ENCODE measurements at places on chromosomes 6 and 20.

DNA sequence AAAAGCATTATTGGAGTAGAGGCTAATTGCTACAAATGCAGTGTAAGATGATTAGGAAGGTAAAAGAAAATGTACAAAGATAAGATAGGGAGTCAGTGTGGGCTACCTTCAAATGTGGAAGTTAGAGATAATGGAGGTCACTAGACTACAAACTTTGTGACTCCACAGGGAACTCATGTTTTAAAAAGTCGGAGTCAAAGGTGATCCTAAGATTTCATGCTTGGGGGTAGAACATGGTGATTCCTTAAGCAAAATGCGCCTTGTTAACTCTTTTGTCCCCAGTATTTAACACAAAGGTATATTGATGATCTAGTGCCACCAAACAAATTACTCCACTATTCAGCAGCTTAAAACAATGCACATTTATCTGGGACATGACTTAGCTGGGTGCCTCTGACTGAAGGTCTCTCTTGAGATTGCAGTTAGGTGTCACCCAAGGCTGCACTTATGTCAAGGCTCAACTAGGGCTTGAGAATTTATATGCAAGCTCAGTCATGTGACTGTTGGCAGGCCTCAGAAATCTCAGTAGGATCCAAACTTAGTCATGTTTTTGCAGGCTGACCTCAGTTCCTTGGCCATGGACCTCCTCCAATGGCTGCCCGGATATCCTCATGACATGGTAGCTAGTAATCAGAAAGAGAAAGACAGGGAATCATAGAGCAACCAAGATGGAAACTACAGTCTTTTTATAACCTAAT, 11.4 kb upstream of the SNX9 start:
- no peak for DNase-seq

GRCh38 chr6:170279977-170280688, 10.7 kb downstream of the DLL1 start:
- DNase-seq = no peak

DNA sequence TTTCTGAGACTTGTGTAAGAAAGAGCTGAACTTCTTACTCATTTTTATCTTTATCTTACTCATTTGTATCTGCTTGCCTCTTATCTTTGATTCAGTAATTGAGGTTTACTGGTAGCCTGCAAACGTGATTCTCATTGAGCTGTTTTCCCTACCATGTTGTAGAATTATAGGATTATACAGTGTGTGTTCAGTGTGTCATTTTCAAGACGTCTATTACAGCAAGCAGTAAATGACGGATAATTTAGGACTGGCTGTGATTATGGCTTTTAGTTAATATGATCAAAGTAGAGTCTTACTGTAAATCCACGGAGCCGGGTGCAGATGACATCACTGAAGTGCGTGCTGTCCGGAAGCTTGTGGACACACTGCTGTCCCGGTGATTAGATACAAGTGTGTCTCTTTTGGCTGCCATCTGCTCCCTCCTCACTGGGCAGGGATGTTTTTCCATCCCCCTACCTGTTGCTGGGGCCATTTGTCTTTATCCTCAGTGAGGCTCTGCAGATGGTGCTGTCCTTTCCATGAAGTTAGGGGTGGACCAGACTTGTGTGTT, 6.0 kb downstream of the NELFCD start:
- DNase-seq = no peak

DNA sequence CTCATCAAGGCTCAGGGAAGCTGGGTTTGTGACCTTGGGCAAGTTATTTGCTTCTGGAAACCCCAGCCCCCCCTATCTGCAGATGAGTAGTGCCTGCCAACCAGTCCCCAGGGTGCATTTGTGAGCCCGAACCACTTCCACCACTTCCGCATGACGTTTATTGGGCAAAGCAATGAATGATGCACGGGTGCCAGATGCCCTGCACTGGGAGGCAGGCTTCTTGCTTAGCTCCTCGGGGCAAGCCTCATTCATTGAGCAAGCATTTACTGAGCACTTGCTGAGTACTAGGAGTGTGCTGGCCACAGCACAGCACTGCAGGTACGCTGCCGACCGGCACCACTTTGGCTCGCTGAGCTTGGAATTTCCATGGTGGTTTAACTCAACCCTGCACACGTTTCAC, 60.2 kb downstream of the GNAS-AS1 start:
- no peak for DNase-seq

DNA sequence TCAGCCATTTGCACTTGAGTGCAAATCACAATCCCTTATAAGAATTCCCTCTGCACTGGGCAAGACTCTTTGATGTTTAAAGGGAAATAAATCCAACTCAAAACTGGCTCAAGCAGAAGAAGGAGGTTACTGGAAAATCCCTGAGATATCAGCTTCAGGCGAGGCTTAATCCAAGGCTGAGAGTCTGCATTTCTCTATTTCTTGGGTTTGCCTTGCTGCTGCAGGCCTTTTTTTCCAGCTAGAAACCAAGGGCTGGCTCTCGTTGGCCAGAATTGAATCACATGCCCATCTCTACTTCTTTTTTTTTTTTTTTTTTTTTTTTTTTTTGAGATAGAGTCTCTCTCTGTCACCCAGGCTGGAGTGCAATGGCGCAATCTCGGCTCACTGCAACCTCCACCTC, 11.7 kb downstream of the HCK start:
- DNase-seq = no peak

DNA sequence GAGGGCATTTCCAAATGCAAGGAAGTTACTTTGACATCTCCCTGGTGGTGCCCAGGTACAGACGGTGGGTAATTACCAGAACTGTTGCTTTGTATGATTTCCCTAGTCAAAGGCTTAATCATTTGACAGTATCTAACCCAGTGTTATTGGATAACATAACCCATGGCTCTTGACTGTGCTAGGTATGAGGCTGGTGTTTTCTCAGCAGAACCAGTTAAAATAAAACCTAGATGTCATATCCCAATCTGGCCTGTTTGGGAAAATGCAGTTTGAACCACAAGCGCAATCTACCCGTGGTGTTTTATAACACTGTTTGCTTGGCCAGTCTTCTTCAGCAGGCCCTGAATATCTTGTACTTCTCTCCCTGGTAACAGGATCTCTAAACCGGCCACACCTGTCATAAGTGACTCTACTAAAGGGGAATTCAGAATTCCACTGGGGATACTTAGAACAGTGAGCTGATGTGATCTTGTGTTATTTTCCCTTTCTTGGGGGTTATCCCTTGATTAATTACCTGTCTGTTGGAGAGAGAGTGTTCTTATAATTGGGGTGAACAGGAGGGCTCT, 32.8 kb downstream of the PPP1R14C start:
- no peak for DNase-seq

DNA sequence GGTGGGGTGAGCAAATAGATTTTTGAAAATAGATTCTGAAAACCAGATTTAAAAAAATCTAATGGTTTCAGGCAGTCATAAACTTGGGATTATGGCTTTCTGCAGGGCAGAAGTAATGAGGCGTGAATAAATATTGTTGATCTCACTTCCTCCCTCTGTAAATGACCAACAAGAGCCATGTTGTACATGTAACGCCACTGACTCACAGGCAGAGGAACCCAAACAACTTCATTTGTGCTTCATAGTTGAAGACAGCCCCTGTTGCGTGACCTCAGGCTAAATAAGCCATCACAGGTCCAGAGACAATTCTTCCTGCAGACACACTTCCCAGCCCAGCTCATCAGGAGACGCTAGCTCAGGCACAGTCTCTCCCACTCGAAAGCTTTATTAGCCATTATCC, 59.1 kb upstream of the F13A1 start:
- no peak for DNase-seq

- no peak for DNase-seq
Observed at GRCh38 chr6:12384357-12384912, 94.3 kb downstream of the EDN1 start.

GRCh38 chr6:110185879-110186278, 5.7 kb downstream of the CDC40 start:
- DNase-seq = no peak

GRCh38 chr6:149325648-149326236, 8.2 kb downstream of the TAB2 start:
- no peak for DNase-seq

- no peak for DNase-seq
Observed at GRCh38 chr20:16955971-16956370, 207.8 kb downstream of the OTOR start.

GRCh38 chr20:32017711-32018251, 7.5 kb downstream of the CCM2L start:
- DNase-seq = no peak

- no peak for DNase-seq
Observed at GRCh38 chr6:71226151-71226550, 62.5 kb upstream of the OGFRL1 start.

DNA sequence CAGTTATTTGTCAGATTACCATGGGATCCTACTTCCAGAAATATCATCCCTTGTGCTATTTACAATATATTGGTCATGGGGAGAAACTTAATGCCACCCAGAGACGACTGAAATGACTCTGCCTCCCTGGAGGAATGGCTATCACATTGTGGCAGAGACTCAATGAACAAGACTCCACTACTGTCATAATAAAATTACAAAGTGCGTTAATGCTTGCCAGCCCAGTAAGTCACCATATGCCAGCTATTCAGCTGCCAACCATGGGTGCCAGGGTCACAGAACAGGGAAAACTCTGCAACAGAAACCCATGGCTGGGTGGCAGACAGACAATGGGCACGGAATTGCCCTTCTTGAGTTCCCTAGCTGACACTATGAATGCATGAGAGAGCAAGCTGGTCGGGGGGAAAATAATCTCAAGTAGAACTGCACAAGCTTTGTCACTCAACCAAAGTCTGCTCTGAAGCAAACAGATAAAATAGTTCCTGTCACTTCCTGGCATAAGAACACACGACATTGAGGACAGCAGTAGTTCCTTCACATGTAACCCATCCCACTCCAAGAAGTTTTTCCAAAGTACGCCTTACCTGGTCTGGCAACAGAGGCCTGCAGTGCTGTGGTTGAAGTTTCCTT, 32.1 kb downstream of the TP53INP2 start:
- DNase-seq = no peak

DNA sequence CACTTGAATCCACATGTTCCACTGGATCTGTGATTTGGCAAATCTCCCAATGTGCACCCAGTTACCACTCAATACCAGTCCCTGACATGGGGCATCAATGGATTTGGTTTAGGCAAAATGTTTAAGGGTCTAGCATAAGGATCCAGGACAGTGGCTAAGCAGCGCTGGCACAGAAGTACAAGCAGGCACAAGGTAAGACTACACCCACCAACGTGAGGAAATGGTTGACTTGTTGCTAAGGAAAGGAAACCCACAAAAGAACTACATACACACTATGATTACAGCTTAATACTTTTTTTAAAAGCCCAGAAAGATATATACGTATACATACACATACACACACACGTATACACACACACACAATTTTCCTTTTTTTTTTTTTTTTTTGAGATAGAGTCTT, 79.0 kb downstream of the DNAAF9 start:
- no peak for DNase-seq

- no peak for DNase-seq
Observed at GRCh38 chr6:133889557-133890403, 867 bp downstream of the TCF21 start.

GRCh38 chr6:125251516-125252220, 50.1 kb downstream of the HDDC2 start:
- DNase-seq = no peak

DNA sequence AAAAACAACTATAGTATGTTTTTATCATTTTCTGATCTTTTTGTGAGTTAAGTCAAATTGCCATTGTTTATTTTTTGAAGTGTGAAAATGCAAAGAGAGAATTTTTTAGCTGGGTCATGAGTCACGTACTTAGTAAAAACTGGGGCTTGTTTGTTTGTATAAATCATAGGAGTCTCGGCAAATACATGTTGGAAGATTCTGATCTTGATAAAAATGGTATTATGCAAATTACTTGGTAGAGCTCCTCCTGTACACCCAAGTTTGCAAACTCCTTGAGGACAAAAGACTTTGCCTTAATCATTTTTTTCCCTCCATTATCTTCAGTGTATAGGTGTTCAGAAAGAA, 25.8 kb downstream of the TBPL1 start:
- DNase-seq = no peak

DNA sequence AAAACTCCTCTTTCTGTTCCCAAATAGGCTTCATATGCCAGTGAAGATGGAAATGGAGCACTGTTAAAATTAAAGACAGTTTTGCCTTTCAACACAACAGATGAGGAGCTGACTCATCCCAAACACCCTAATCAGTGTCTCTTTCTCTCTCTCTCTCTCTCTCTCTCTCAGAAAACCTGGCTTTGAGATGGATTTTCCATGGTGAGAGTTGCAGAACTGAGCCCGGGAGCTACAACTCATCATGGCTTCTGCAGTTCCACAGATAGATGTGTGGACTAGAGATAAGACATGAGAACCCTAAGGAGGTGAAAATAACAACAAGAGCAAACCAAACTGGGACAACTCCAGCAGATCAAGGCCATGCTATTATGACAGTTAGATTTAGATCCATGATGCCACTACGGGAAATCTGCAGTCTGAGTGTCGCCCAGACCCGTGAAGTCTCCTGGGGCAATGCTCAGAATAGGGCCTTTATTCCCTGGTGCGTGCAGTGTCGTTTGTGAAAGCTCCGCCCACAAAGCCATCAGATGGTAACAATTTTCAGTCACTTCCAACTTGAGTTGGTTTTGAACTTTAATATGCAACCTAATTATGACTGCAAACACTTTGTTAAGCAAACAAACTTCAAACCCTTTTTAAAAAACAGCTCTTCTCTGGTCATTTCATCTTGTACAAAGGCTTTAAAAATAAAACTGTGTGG, 338.2 kb upstream of the PREP start:
- no peak for DNase-seq

GRCh38 chr20:46752728-46753127, 43.3 kb downstream of the SLC2A10 start:
- peak; percentile 26 for DNase-seq

GRCh38 chr20:49759266-49759950, 45.7 kb upstream of the B4GALT5 start:
- DNase-seq = no peak

GRCh38 chr20:4011226-4011975, 4.0 kb downstream of the RNF24 start:
- DNase-seq = no peak

- DNase-seq = no peak
Observed at GRCh38 chr6:71056656-71057055, 99.8 kb upstream of the B3GAT2 start.

DNA sequence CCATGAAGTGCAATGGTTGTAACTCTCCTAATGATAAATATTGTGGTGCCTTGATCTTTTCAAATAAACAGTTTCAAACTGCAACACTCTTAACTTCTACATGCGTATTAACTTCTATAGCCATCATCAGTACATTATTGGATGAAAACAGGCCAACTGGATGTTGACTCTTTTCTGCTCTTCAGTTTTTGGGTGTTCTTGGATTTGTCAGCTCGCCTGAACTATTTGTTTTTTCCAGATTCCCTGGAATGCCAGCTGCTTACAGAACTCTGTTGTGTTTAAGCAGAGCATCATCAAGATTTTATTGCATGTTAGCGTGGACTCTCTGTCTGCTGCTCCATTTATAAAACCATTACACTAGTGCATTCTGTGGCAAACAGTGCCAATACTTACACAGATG, 626.1 kb downstream of the HDGFL1 start:
- DNase-seq = no peak

- DNase-seq = no peak
Observed at GRCh38 chr6:13406781-13407180, 78.4 kb upstream of the TBC1D7 start.
